Cardiac fibroblast (primary cell): ENCODE measurements at places on chromosomes 13 and 19.

DNA sequence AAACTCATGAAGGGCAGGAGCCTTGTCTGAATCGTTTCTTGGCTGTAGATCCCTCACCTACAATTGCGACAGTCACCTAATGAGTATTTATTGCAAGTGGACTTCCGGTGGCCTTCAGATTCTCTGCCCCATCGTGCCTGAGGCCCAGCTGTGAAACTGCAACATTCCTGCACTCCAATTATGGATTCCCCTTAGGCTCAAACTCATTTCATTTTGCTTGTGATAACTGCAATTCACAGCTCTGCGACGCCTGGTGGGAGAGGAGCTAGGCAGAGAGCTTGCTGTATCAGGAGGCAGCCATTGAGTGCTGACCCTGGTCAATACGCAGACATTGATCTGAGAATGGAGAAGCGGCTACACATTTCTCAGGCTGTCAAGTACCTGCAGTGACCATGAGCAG lies 59.0 kb downstream of the CCDC70 start:
- no peak for DNase-seq

GRCh38 chr13:112073245-112074138 lies 6.5 kb downstream of the SOX1 start:
- DNase-seq, result no peak

- no peak for DNase-seq
These were observed 25.6 kb downstream of the RUBCNL start for GRCh38 chr13:46361276-46361934.

GRCh38 chr13:33865945-33866344 lies 48.0 kb downstream of the RFC3 start:
- DNase-seq, result no peak

DNA sequence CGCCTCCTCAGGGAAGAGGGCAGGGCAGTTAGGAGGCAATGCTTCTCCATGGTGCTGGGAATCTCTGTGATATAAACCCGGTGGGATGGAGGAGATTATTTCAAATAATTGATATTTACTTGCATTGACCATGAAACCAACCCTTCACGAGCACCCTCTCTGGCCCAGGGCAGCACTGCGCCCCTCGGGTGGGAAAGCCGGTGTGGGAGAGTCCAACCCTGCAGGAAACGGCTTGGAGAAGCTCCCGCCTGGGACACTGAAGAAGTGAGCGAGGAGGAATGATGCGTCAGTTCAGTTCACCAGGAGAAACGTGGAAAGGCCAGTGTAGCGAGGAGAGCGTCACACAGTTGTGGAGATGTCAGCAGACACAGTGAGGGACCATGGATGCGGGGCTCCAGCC lies 99.9 kb downstream of the COL4A2 start:
- DNase-seq, result no peak

GRCh38 chr19:3176715-3177501 lies 1.7 kb upstream of the S1PR4 start:
- DNase-seq, result peak; percentile 17

DNA sequence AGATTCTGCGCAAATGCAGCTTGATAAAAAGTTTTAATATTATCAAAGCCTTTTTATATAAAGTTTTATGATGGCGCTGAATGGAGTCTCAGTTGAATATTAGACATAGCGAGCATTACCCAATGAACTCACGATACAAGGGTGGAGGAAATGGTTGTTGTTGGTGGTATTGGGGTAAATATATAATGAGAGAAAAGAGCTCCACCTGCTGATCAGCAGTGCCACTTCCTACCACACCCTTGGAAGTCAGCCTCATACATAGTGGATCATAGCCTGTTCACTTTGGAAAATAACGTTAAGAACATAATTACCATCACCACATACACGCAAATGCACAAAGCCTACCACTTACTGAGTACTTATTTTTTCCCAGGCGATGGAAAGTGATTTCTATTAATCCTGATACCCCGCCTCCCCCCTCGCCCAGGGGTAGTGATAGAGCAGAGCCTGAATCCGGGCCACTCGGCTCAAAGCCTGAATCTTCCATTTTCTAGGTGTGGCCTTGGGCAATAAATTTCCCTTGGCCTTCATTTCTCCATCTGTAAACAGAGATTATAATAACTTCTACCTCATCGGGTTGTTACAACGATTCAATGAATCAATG lies 358.3 kb downstream of the KLF5 start:
- peak; percentile 19 for DNase-seq

GRCh38 chr19:41420101-41420880 lies 6.9 kb downstream of the B3GNT8 start:
- no peak for DNase-seq

GRCh38 chr19:10505583-10506229 lies 2.5 kb upstream of the KEAP1 start:
- DNase-seq, result peak; percentile 75

- no peak for DNase-seq
These were observed 1824.2 kb downstream of the OLFM4 start for GRCh38 chr13:54852831-54853230.

GRCh38 chr13:79374578-79374977 lies 31.5 kb downstream of the RBM26 start:
- DNase-seq, result no peak

GRCh38 chr13:113945857-113946408 lies 27.9 kb downstream of the C13orf46 start:
- DNase-seq, result no peak

DNA sequence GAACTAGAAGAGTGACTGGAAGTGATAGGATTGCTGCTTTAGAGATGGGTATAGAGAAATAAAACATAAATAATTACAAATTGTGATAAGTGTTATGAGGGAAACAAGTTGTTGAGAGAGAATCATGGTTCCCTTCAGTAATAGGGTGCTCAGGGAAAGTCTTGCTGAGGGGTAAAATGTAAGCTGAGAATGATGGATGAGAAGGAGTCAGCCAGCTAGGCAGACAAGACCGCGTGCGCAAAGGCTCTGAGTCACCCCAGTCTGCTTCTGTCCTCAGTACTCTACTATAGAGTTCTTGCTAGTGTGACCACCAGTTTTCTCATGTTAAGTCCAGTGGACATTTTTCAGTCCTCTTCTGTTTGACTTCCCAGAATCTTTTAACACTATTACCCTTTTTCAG lies 39.5 kb downstream of the PCCA start:
- peak; percentile 29 for DNase-seq

DNA sequence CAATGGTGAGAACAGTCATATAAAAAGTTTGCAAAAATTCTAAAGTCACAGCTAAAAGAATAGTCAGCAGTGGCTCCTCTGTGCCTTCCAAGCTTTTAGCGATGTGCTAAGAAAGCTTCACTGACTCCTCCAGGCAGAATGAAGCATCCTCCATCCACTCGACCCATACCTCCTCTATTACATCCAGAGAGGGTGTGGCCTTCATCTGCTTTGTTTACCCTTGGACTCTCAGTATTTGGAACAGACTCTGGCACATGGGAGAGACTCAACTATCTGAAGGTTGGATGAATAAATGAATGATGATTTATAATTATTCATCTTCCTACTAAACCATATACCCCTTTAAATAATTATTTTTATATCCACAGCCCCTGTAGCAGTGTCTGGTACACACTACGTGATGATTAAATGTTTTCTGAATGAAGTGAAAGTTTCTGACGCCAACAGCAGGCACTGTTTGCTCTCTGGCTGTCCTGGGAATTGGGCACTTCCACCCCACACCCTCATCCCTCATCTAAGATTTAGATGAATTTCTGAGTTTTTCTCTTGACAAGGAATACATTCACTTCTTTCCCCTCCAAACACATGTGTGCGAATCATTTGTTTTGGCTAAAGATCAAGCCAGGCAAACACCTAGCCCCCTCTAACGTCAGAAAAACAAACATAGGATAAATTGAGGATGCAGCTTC lies 93.9 kb downstream of the NUFIP1 start:
- DNase-seq, result no peak

- DNase-seq, result peak; percentile 28
These were observed 4.6 kb upstream of the NAA16 start for GRCh38 chr13:41306271-41307145.

- DNase-seq, result no peak
These were observed 266.7 kb upstream of the MAB21L1 start for GRCh38 chr13:35743165-35743564.

- DNase-seq, result no peak
These were observed 749.1 kb downstream of the DACH1 start for GRCh38 chr13:71117920-71118319.

GRCh38 chr19:46919324-46919723 lies 58.5 kb downstream of the ARHGAP35 start:
- no peak for DNase-seq
